Activated B cell treated with CpG ODN at 0.5 μM for 24 hours (primary cell): ENCODE measurements at places on chromosomes 4 and X.

- no peaks in the 10 kb centered on the region for H3K4me1 ChIP-seq
- H3K36me3 ChIP-seq = no peaks in the 10 kb centered on the region
- H3K4me3 ChIP-seq = no peak overlapping the region
- no peaks in the 10 kb centered on the region for H3K27me3 ChIP-seq
- DNase-seq = no peak
- H3K27ac ChIP-seq = no peak overlapping the region
Measured at GRCh38 chrX:8306291-8306925, 135.3 kb upstream of the VCX2 start.

- DNase-seq = no peak
- H3K4me1 ChIP-seq = peaks cover 10% of the 10 kb centered on the region
- H3K27ac ChIP-seq = no peak overlapping the region
- H3K27me3 ChIP-seq = no peaks in the 10 kb centered on the region
- no peaks in the 10 kb centered on the region for H3K36me3 ChIP-seq
- no peak overlapping the region for H3K4me3 ChIP-seq
Measured at GRCh38 chr4:152962150-152962549, 26.0 kb downstream of the FHDC1 start.

GRCh38 chrX:107710617-107711391, 64.8 kb downstream of the TSC22D3 start:
- peaks cover 28% of the 10 kb centered on the region for H3K36me3 ChIP-seq
- peaks cover 52% of the 10 kb centered on the region for H3K4me1 ChIP-seq
- DNase-seq = peak; percentile 18
- H3K4me3 ChIP-seq = peak overlapping the region; percentile 78

DNA sequence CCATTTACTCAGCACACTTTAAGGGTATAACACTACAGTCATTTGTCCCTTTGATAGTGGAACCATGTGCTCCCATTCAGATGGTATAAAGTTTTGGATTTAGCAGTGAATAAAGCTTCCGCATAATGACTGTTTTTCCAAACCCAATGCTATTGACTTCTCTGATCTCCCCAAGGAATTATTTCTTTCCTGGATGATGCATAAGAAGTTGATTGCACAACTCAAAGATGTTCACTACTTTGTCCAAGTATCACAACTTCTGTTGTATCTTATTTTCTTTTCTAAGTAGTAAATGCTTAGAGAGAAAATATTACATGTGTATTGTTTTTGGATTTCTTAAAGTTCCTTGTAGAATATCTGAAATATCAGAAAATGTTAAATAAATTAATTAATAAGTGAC, 300.2 kb downstream of the GPM6A start:
- no peaks in the 10 kb centered on the region for H3K36me3 ChIP-seq
- H3K4me3 ChIP-seq = no peak overlapping the region
- H3K4me1 ChIP-seq = no peaks in the 10 kb centered on the region
- DNase-seq = no peak
